ENCODE measurements at places on chromosomes 5 and 9.

GRCh38 chr9:115144706-115145105 is 26.7 kb upstream of the TNC start:
- no peak for DNase-seq

- no peak for DNase-seq
These were observed 242.9 kb downstream of the NSG2 start for GRCh38 chr5:174288439-174288838.

DNA sequence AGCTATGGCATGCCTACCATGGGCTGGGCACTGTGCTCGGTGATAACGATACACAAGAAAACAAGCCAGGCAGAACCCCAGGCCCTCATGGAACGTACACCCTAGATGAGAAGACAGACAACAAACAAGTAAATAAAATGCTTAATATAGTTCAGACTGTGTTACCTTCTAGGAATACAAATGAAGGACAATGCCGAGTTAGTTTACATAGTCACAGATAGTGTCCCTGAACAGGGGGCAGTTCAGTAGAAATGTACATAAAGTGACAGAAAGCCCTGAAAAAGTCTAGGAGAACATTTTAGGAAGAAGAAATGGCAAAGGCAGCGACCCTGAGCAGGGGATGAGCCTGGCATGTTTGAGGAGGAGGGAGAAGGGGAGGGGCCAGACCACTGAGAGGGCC is 21.7 kb downstream of the SLC22A5 start:
- DNase-seq: no peak

DNA sequence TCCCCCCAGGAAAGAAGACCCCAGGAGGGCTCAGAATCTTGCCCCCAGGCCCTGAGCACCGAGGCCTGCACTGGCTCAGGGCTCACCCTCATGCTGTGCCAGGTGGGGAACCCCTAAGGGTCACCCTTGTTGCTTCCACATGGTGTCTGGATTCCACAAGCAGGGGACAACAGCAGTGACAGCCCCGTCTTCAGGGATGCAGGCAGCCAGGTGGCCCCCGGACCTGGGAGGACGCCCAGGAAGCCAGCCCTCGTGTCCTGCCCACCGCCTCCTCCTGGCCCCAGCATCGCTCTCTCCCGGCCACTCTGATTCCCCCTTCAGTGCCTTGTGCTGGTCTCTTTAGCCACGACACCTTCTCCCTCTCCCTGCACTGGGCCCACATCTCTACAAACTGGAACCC is 60.0 kb upstream of the SARDH start:
- DNase-seq: no peak
